ENCODE measurements at places on chromosomes 1 and 21. TPM values are rescaled to one million over a fixed set of nuclear protein-coding genes. Genes with fewer than 3 reads are reported as not detected.

Gene ERVH48-1
- not detected for polyA plus RNA-seq

Gene NEGR1
- 31.1 TPM for polyA plus RNA-seq

Gene ELF3
- 182 TPM for polyA plus RNA-seq

Gene GJA9
- 0.14 TPM for polyA plus RNA-seq

Gene LAMC2
- polyA plus RNA-seq: 3.7 TPM

Gene OPRD1
- 0.66 TPM for polyA plus RNA-seq

Gene OR2W3
- 1.4 TPM for polyA plus RNA-seq

Gene SPATA45
- polyA plus RNA-seq: 0.33 TPM

Gene GPX7
- polyA plus RNA-seq: not detected

Gene HSD11B1
- polyA plus RNA-seq: 0.24 TPM

Gene LCE3D
- not detected for polyA plus RNA-seq

Gene RAP1GAP
- 4.3 TPM for polyA plus RNA-seq

Gene BROX
- 20.7 TPM for polyA plus RNA-seq

Gene ZNF593OS
- polyA plus RNA-seq: not detected

Gene PLA2G2C
- polyA plus RNA-seq: not detected

Gene RIPPLY3
- not detected for polyA plus RNA-seq

Gene ACOT11
- 8.8 TPM for polyA plus RNA-seq

Gene DCAF6
- polyA plus RNA-seq: 137 TPM

Gene NOS1AP
- polyA plus RNA-seq: 0.53 TPM

Gene RORC
- 12.2 TPM for polyA plus RNA-seq
